ENCODE measurements at places on chromosomes 7 and 10.

DNA sequence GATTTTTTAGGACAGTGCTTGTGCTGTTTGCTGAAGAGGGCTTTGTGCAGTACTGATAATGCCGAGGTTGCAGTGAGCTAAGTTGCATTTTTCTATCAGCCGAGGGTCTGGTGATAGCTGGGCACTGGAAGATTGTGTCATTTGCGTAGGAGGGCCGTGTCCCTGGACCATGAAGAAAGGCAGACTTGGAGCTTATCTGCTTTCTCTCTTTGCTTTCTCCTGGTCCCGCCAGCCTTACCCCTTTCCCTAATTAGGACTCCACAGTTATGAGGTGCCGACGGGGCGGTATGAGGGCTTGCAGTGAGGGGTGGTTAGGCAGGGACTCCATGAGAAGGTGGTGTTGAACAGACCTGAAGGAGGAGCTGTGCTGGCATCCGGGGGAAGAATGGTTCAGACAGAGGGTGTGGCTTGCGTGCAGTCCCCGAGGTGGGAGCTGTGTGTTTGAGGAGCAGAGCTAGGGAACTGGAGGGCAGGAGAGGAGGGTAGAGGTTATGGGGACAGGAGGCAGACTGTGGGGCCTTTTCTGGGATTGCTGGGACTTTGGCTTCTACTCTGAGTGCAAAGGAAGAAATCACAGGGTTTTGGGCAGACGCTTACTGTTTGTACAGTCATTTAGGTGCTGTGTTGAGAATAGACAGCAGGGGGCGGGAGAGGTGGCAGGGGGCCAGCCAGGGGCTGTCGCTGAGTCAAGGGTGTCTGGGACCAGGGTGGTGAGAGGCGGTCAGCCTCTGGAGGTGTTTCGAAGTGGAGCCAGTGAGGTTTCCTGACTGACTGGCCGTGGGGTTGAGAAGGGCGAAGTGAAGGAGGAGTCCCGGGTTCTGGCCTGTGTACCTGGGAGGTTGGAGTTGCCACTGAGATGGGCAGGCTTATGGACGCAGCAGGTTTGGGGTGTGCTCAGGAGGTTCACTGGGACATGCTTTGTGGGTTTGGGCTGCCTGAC lies 43.4 kb downstream of the PRF1 start:
- DNase-seq = peak; percentile 84

DNA sequence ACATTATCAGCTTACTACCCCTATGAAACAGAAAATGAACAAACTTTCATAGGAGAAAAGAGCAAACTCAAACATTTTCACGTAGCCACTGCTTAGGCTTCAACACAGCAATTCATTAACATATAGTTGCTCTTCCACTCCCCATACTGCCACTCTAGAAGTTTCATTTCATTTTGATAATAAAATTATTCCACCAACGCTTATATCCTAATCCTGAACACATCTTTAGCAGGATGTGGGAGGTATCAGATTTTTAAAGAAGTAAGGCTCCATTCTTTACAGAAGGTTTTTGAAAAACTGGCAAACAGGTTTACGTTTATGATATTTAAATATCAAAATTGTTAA lies 77.5 kb upstream of the ANK3 start:
- no peak for DNase-seq

GRCh38 chr7:65509368-65510186 lies 135.9 kb downstream of the ZNF92 start:
- DNase-seq = no peak

DNA sequence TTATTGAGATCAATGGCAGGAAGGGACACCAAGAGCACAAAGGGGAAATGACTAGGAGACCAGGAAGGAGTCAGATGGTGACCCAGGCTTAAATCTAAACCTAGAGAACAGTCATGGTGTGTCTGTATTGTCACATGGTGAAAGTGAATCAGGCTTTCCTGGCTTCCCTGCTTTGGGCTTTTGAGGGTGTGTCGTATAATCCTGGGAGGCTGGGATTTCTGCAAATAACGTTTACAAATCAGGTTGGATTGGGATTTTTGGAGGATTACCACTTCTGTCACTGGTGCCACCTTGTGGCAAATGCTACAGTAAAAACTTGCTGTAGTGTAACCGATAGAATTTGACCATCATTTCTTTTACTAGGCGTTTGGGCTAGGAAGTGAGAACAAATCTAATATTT lies 502.6 kb downstream of the NRG3 start:
- peak; percentile 17 for DNase-seq

DNA sequence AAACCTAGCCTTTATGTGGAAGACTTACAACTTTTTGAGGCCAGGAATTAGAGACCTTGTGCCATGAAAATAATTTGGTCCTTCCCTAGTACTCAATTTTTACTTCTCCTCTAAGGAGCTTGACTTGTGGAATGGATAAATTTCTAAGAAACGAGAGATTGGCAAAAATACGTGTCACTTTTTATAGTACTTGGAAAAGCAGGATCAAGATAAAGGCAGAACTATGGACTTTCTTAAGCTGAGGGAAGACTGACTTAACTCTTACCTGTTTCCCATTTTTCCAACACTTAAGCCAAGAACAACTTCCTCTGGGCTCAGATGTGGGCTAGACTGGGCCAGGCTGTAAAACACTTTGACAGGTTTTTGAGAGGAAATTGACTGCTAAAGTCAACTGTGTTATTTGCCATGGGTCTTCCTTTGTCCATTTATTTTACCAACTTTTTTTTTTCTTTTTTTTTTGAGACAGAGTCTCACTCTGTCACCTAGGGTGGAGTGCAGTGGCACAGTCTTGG lies 2.0 kb upstream of the WBP1L start:
- no peak for DNase-seq

DNA sequence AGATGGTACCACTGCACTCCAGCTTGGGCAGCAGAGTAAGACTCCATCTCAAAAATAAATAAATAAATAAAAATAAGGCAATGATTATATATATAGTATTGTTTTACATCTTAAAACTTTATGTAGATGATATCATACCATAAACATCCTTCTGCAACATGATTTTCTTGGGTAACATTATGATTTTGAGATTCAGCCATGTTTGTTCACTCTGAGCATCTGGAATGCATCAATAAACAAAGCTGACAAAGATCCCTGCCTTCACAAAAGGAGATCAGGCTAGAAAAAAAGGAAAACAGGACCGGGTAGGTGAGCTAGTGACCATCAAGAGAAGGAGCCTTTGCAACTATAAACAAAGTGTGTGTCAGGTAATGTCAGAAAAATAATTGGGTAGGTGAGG lies 31.9 kb upstream of the KAT6B start:
- no peak for DNase-seq

- DNase-seq = no peak
These were observed 261.6 kb upstream of the AOAH start for GRCh38 chr7:36985866-36986400.
